Right lung (tissue), 10 donors: ENCODE measurements at places on chromosomes 6 and 20.
A peak's percentile ranks its signal among the peaks of the same experiment; 100 is the strongest.

- no peak for DNase-seq
Observed at GRCh38 chr20:61436667-61437279, 184.7 kb downstream of the CDH4 start.

DNA sequence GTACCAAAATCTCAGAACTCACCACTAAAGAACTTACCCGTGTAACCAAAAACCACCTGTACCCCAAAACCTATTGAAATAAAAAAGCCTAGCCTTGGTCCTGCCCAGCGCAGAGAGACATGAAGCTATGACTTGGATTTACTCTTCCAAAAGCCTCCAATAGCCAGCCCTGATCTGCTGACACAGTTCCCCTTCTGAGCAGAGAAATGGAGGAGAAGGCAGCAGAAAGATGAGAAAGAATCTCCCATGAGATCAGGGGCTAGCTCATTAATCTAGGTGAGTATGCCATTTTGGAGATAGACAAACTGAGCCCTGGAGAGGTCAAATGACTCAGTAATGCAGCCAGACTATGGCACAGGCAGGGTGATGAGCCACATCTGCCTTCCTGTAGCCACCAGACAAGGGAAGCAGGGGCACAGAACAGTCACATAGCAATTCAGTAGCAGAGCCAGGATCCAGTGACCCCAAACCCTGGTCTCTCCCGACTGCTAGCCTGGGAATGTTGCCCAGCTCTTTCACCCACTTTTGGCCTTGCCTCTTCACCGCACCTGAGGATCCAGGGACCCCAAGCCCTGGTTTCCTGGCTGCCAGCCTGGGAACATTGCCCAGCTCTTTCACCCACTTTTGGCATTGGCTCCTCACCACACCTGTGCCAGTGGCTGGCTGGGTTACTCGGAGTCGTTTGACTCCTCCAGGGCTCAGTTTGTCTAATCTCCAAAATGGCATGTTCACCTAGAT, 7.2 kb upstream of the SDCBP2 start:
- no peak for DNase-seq

GRCh38 chr20:23244156-23244915, 106.3 kb upstream of the NXT1 start:
- DNase-seq: no peak

- DNase-seq: no peak
Observed at GRCh38 chr6:165659945-165660856, 2.8 kb downstream of the PDE10A start.

GRCh38 chr6:1708122-1708521, 98.4 kb downstream of the FOXC1 start:
- no peak for DNase-seq

GRCh38 chr6:53986721-53987521, 124.3 kb upstream of the MLIP start:
- DNase-seq: peak; percentile 9

- no peak for DNase-seq
Observed at GRCh38 chr6:125346926-125347563, 45.3 kb upstream of the HDDC2 start.

GRCh38 chr20:35767683-35768481, 3.9 kb upstream of the PHF20 start:
- no peak for DNase-seq

DNA sequence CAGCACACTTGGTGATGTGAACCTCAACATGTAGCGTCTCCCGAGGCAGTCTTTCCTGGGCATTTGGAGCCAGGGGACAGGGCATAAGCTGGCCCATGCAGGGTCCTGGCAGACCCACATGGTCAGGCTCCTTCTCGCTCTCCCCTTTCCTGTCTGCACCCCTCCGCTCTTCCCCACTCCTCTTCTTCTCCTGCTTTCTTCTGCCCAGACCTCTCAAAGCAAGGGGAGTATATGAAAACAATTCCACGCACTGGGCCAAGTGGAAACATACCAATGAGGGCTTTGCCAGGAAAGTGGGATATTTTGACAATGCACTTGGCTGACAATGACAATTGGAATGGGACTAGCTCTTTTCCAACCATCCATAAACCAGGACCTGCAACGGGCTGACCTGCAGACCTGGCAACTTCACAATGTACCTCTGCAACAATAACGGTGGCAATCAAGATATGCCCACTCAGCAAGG, 58.9 kb upstream of the TRAF3IP2 start:
- no peak for DNase-seq

DNA sequence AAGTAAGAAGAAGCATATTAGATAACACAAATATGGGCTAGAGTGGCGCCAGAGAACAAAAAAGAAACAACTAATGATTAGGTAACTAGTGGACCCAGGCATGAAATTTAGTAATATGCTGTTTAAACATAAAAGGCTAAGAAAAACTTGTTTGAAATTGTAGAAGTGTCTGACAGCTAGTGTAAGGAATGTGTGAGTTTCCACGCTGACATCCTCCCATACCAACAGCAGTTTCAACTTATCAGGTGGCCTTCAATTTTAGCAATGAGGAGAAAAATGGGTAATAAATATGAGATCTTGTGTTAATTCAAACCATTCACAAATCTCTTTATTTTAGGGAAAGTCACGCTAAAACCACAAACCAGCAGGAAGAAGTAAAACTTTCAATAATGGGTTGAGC, 440.2 kb upstream of the FLRT3 start:
- DNase-seq: no peak

DNA sequence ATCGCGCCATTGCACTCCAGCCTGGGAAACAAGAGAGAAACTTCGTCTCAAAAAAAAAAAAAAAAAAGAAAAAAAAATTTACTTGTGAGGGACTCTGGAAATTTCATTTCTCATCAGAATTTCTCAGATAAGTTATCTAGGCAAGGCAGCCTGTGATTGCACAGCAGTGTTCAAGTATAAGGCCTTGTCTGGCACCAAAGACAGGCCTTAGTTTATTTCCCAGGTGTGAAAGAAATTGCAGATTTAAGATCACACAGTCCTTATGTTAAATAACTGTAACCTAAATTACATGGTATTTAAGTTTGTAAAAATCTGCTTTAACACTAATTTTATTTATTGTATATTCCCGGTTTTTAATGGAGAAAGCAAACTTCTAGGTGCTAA, 34.8 kb downstream of the HFE start:
- no peak for DNase-seq

GRCh38 chr20:36836591-36837269, 39.2 kb upstream of the TLDC2 start:
- DNase-seq: no peak

DNA sequence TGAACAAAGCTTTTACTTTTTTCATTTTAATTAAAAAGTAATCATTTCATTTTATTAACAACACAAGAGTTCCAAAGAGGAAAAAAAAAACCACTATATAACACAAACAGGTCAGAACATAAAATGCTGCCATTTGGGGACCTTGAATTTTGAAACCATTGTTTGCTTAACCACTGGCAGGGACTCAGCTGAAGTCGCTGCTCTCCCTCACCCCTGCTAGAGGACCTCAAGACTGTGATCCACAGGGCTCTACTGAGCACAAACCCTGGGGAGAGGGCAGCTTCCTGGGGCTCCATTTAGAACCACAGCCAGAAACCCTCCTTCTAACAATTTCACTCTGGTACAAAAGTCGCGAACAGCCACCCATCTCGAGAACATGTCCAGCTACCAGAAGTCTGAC, 28.8 kb downstream of the NCOA5 start:
- DNase-seq: no peak

DNA sequence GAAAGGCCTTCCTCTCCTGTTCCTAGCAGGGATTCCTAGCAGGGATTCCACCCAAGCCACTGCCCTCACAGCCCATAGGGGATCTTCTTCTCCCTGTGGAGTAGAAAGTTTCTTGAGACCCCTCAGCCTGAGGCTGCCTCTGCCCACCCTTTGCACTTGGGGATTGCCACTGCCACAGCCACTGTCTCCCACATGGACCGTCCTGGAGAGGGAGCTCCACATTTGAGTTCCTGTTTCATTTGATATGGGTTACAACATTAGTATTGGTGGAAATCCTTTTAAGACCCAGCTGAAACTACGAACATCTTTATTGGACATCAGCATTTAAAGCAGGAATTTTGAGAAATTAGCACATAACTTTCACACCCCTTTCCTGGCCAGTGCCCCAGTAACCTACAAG, 25.6 kb downstream of the HLA-G start:
- DNase-seq: no peak

GRCh38 chr6:105951322-105951721, 134.8 kb upstream of the PRDM1 start:
- no peak for DNase-seq

DNA sequence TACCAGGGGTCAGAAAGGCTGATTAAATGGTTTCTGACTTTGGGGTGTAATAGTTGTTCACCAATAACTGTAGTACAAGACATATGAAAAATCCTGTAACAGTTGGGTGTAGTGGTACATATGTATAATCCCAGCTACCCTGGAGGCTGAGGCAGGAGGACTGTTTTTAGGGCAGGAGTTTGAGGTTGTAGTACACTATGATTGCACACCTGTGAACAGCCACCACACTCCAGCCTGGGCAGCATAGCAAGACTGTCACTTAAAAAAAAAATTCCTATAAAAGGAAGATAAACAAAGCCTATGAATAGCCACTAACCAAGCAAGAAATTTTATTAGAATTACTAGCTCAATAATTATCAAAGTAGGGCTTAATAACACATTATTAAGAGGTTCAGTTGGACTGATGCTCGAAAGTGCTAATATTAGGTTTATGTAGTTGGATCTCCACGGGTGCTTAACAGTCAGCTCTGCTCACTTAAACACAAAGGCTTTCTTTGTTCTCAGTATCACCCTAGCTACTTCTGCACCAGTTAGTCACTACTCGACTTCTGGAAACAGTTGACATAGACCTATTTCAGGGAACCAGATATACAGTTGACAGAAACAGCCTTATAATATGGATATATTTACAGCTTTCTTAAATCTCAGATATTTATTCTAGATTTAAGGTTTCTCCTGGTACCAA, 113.0 kb downstream of the MTFR2 start:
- no peak for DNase-seq

DNA sequence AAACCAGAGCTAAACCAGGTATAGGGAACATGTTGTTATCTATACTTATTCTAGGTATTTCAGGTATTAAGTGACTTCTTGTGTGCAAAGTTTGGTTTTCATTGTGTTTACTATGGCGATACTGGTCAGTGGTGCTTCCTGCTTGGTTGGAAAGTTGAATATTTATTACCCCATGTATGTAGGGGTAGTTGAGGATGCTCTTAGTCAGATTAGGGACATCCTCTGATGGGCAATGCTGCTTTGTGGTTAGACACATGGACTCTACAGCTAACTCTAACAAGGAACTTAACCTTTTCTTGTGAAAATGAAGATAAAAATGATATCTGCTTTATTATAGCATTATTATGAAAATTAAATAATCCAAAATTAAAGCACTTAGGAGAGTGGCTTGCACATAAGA, 44.1 kb upstream of the ENPP1 start:
- DNase-seq: no peak

- no peak for DNase-seq
Observed at GRCh38 chr6:38168126-38168525, 348.6 kb downstream of the ZFAND3 start.

- no peak for DNase-seq
Observed at GRCh38 chr20:46580613-46581205, 30.3 kb upstream of the OCSTAMP start.

DNA sequence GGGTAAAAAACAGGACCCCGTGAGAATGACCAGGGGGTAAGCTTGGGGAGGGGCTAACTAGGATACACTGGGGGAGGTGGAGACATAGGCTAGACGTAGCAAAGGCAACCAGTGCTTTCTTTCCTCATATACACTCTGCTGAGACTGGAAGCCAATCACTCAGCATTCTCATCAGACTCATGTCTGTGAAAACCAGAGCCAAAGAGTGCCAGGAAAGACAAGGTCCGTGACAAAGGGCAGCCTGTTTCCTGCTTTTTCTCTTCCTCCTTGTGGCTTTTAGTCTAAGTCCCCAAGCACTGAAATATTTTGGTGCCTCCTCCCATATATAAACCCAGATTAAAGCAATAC, 97.9 kb upstream of the NEDD9 start:
- no peak for DNase-seq

DNA sequence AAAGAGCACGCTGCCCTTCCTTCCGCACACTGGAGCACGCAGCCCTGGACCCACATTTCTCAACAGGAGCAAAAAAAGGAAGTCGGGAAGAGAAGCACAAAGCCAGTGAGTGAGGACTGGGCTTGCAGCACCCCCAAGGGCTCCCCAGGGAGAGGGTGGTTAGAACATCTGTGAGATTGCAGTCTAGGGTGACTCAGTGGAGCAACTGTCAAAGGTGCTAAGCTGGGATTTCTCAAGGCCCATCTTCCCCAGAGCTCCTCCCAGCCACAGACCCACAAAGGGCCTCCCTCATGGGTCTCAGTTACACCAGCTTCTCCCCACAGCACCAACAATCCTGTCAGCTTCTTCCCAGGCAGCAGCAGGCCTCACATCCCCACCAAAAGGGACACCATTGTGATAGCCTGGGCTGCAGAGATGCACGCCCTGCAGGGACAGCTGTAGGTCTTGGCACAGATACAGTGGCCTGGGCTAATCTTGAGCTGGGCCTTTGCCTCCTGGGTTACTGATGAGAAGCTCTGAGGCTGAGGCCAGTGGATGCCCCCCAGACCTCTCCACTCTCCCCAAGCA, 39.6 kb upstream of the CD93 start:
- DNase-seq: no peak

GRCh38 chr6:166413491-166413951, 30.8 kb upstream of the MPC1 start:
- DNase-seq: no peak

- no peak for DNase-seq
Observed at GRCh38 chr6:144185133-144185836, 35.0 kb downstream of the STX11 start.

DNA sequence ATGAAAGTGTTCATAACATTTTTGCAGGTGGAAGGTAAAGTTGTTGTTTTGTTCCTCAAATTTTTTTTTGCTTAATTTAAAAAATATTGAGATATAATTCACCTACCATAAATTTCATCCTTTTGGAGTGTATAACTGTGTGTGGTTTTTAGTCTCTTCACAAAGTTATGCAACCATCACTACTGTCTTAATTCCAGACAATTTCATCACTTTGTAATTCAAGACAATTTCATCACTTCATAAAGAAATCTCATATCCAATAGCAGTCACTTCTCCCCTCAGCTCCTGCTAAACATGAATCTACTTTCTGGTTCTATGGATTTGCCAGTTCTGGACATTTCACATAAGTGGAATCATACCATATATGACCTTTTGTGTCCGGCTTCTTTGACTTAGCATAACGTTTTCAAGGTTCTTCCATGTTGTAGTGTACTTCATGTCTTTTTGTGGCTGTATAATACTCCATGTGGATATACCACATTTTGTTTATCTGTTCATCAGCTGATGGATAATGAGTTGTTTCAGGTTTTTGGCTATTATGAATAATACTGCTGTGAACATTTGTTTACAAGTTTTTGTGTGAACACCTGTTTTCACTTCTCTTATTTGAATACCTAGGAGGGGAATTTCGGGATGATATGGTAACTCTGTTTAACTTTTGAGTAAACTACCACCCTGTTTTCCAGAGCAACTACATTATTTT, 18.8 kb downstream of the ZFAND3 start:
- no peak for DNase-seq

- no peak for DNase-seq
Observed at GRCh38 chr20:8780915-8781314, 288.0 kb upstream of the PLCB4 start.

- DNase-seq: no peak
Observed at GRCh38 chr6:225121-225721, 67.1 kb upstream of the DUSP22 start.

GRCh38 chr6:166643891-166644590, 17.0 kb upstream of the RPS6KA2 start:
- no peak for DNase-seq
